ENCODE measurements at places on chromosomes 1 and 21.
A peak's percentile ranks its signal among the peaks of the same experiment; 100 is the strongest.

DNA sequence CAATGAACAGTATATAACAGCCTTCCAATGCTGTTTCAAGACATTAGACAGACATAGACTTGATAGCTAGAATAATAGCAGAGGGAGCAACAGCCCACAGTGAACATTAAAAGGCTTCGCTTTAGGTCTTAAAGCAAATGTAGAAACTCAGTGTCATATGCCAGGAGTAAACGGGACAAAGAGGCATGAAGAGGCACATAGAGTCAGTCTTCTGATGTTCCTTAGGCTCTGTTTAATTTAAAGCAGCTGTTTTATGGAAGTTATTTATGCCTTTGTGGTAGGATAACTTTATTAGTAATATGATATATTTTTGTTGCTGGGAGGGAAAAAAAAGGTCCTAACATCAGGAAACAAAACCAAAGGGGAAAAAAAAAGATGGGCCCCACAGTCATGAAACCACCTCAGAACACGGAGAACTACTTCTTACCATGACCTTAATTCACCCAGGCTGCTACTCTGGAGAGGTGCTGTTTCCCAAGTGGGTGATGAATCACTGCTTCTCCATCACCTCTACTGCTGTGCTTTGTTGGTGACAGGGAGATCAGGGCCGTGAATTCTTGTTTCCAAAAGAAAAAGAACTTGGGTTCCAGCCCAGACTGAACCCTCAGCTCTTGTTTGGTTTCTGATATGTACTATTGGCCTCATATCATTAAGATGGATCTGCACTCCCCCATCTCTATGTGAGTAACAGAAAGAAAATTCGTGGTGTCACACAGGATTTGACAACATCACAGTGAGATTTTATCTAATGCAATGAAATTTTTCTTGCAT lies 616.9 kb downstream of the KIF26B start:
- DNase-seq: peak; percentile 13

DNA sequence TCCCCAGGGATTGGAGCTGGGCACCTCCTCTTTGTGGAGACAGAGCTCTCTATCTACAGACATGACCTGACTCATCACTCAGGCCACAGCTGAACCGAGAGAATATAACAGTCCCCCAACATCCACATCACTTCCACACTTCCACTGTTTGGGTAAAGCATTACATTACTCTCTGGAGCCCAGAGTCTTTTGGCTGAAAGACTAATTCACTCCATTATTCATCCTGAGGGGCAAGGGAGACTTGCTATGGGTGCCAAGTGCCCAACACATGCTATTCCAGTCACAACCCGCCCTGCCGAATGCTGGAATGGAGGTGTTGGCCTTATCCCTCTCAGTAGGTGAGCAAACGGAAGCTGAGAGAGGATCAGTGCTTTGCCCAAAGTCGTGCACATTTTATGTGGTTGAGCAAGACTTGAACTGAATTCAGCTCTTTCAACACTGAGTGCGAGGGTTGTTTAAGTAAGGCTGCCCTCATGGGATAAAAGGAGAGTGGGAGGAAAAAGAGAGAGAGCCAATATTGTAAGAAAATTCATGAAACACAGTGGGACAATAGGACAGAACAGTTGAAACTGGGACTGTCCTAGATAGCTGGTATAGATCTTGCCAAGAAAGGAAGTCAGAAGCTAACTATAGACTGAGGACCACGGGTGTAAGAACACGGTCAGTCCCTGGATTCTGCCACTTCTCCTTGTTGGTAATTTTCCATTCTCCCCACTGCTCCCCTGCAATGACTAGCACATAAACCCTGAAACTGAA lies 13.5 kb upstream of the CHI3L1 start:
- DNase-seq: no peak

DNA sequence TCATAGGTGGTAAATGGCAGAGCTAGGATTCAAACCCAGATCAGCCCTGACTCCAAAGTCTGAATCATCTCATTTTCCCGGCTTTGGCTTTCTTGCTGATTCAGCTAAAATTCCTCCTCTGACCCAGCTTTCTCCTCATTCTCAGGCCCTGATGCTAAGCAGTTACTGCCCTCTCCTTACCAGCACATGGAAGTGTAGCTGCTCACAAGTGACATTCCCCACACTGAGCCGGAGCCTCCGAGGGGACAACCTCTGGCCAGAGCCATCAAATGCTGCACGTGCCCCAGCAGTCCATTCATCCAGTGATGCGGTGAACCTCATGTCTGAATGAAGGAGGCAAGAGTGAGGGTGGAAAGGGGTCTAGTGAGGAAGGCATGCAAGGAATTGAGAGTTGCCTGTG lies 11.1 kb downstream of the ITGA10 start:
- DNase-seq: no peak

DNA sequence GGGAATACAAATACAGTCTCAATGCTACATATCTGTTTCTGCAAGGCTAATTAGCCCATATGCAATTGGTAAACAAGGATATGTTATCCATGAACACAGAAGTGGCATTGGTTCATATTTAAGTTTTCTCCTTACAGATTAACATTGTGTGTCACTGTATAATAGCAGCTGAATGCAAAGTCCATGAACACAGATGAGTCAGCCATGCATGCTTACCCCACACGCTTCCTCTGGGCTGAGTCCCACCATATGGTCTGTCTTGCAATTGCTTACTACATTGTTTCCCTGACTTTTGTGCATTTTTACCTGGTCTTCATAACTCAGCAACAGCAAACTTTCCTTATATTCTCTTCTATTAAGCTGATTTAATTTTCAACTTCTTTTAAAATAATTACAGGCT lies 41.5 kb upstream of the TSNAX start:
- no peak for DNase-seq

DNA sequence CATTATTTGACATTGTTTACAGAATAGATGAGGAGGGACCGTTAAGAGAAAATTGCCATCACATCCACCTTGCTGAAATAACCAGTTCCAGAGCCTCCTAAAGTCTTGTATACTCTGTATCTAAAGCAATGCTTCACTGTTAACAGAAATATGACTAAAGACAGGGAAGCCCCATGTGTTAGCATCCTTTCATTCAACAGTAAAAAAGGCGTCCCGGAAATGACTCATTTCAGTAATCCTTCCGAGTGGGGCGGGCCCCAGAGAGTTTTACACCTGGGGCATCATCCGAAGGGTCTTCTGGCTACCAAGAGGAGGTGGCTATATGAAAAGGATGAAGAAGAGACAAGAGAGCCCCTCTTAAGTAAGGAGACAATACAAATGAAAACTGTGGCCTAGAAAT lies 227.2 kb downstream of the SLC45A1 start:
- no peak for DNase-seq

DNA sequence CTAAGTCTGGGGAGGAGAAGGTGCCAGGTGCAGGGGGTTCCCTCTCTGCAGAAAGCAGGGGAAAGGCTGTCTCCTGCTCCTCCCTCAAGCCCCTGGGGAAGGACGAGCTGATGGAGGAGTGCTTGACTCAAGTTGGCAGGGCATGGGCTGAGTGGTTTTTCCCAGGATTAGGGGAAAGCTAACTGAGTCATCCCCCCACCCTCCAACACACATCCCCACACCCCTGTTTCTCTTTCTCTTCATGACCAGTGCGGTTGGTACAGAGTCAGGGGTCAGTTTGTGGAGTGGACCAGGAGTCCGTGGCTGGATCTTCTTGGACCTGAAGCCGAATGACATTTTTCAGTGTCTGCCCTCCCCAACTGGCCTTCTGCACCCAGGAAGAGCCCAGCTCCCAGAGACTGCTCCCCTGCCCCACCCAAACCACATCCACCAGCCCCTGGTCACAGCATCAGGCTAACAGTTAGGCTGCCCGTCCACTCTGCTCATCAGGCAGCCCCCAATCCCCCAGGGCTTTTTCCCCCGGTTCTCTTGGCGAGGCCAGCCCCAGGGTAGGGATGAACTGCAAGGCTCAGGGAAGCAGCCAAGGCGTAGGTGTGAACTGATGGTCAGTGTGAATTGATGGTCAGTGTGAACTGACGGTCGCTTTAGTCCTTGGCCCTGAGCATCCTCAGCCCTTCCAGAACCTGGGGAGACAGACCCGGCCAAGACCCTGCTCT lies 81.0 kb downstream of the PAX7 start:
- no peak for DNase-seq

DNA sequence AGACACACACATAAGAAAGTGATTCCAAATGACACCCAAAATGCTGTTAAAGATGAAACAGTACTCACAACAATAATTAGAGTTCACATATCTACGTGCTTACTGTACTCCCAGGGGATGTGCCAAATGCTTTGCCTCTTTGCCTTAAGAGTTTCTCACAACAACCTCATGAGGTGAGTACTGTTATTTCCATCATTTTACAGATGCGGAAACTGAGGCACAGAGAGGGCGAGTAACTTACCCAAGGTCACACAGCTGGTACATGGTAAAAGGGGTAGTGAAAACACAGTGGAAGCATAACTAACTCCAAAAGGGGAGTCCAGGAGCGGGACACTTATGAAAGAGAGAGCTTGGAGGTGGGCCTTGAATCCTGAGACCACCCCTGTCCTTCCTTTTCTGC lies 171.8 kb downstream of the ACTL8 start:
- DNase-seq: no peak

- no peak for DNase-seq
These were observed 15.8 kb downstream of the OR14I1 start for GRCh38 chr1:248686815-248687214.

GRCh38 chr1:187051618-187052232 lies 223.0 kb downstream of the PLA2G4A start:
- no peak for DNase-seq

- no peak for DNase-seq
These were observed 6.8 kb downstream of the C1orf74 start for GRCh38 chr1:209777587-209777986.

GRCh38 chr1:25024615-25025350 lies 94.7 kb upstream of the RUNX3 start:
- no peak for DNase-seq

DNA sequence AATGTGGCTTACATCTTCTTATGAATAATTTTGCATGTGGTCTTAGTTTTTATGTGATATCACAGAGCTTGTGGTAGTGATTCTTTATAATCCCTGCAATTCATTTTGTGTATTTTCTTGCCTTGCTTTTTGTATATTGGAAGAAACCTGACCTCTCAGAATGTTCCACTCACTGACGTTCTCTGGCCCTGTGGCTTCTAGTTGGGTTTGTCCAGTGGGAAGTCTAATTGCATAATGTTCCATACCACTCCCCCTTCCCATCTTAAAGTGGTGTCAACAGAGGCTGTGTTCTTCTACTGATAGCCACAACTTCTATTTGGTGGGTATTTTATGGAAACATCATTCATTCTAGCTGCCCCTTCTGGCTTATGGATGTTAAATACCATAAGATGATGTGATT lies 225.3 kb downstream of the BACH1 start:
- DNase-seq: no peak

DNA sequence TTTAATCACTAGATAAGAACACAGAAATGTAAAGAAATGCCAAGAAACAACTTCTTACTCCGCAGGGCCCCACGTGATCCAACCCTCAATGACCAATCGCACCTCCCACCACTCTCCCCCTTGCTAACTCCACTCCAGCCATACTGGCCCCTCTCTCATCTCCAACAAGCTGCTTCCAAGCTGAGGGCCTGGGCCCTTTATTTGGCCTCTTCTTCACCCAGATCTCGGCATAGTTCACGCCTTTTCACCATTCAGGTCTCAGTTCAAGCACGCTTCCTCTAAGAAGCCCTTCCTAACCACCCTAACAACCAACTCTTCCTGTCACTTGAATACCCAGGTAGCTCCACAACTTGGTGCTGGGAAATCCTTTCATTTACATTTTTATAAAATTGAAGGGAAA lies 110.7 kb downstream of the TGFBR3 start:
- DNase-seq: no peak

DNA sequence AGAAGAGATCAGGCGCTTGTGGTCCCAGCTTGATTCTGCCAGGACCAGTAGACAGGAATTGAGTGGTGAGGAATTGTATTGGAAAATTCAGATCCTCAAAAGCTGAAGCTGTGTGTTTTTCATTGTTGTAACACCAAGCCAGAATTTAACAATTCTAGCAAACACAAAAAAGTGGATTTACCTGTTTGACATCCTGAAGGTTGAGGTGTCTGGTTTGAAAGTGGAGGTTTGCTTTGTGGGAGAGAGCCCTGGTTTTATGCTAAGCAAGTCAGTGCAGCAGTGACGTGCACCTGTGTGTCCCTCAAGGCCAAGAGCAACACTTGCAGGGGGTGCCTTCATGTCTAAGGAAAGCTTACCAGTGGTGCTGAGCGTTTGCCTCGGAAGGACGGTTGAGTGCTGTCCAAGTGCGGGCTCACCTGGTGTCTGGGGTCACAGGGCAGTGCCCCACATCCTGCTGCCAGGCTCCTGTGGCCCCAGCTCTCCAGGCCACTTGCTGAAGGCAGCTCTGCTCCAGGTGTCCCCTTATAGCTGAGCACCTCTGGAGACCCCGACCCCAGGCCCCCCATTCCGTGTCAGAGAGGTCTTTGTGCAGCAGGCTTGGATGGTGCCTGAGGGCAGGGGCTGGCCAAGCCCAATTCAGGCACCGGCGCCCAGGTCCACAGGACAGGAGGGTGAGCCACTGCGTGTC lies 27.7 kb downstream of the PCNT start:
- DNase-seq: no peak

GRCh38 chr1:203331224-203331623 lies 19.7 kb downstream of the FMOD start:
- DNase-seq: no peak

DNA sequence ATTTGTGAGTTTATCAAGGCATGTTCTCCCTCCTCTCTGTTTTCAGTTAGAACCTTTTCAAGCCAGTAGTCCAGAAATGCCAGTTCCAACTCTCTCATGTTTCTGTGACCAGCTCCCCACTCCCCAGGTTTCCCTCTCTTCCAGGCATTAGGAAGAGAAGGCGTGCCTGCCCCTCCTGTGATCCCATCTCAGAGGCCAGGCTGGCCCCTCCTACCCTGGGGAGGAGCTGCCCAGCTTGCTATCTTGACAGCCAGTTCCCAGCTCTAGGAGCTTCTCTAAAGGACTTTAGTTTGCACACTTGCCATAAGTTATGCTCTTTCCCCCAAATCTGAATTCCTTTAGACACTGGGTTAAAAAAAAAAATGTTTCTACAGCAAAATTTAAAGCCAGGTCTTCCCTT lies 8.9 kb downstream of the HYI start:
- no peak for DNase-seq

GRCh38 chr1:161494091-161494735 lies 11.0 kb upstream of the FCGR2A start:
- DNase-seq: no peak
